Renal pelvis (tissue), 12 donors: ENCODE measurements at places on chromosomes 7 and 10. TPM values are rescaled to one million over a fixed set of nuclear protein-coding genes. Genes with fewer than 3 reads are reported as not detected.

MACC1 gene
- 6.9 TPM for polyA plus RNA-seq

RTKN2 gene
- polyA plus RNA-seq = 12.3 TPM

SORBS1 gene
- polyA plus RNA-seq = 27.0 TPM

GRCh38 chr7:132373879-132374278 is 202.4 kb downstream of the PLXNA4 start:
- DNase-seq = no peak

GRCh38 chr7:28452681-28453080 is 40.4 kb downstream of the CREB5 start:
- no peak for DNase-seq

- DNase-seq = no peak
Observed at GRCh38 chr10:106424054-106424453, 740.5 kb downstream of the SORCS1 start.

GRCh38 chr10:79061441-79062315 is 7.1 kb upstream of the ZMIZ1 start:
- no peak for DNase-seq
